ENCODE measurements at places on chromosomes 3 and 15.

GRCh38 chr15:91358405-91358804 lies 258.3 kb downstream of the SV2B start:
- no peak for DNase-seq

- no peak for DNase-seq
Measured at GRCh38 chr3:78863306-78864203, 904.2 kb downstream of the ROBO1 start.

GRCh38 chr3:194141415-194142155 lies 5.6 kb downstream of the HES1 start:
- peak; percentile 42 for DNase-seq

DNA sequence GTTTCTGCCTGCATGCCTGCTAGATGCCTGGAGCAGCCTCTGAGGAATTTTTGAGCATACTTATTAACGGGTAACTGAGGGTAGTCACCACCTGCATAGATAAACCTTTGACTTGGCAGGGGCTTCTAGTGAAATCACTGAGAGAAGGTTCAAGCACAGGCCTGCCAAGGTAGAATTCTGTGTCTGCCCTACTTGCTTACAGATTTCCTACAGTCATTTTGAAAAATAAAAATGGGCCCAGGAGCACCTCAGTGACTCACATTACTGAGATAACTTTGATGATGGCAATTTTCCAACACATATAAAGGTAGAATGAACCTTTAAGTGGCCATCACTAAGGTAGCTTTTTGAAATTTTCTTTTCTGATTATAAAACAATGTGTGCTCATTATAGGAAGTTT lies 10.8 kb downstream of the CRTAP start:
- no peak for DNase-seq

- DNase-seq = no peak
Measured at GRCh38 chr3:32321095-32321790, 70.4 kb upstream of the CMTM7 start.

- DNase-seq = peak; percentile 23
Measured at GRCh38 chr3:49171119-49171774, at the start of gene KLHDC8B. TSS of gene KLHDC8B (plus strand) at chr3:49171598. CDS start at chr3:49172770, 1,172 bp downstream.

GRCh38 chr3:163513149-163513657 lies 1565.1 kb downstream of the SI start:
- no peak for DNase-seq

- no peak for DNase-seq
Measured at GRCh38 chr15:95843241-95843910, 487.1 kb upstream of the NR2F2 start.

- DNase-seq = no peak
Measured at GRCh38 chr3:171758109-171758508, 52.2 kb downstream of the PLD1 start.

GRCh38 chr3:5194801-5195509 lies 7.4 kb downstream of the EDEM1 start:
- DNase-seq = no peak

- no peak for DNase-seq
Measured at GRCh38 chr15:67941648-67942310, 101.9 kb upstream of the RNU6-1 start.

- no peak for DNase-seq
Measured at GRCh38 chr15:88131937-88132336, 124.6 kb downstream of the NTRK3 start.

GRCh38 chr15:93247466-93248121 lies 158.6 kb upstream of the RGMA start:
- no peak for DNase-seq

DNA sequence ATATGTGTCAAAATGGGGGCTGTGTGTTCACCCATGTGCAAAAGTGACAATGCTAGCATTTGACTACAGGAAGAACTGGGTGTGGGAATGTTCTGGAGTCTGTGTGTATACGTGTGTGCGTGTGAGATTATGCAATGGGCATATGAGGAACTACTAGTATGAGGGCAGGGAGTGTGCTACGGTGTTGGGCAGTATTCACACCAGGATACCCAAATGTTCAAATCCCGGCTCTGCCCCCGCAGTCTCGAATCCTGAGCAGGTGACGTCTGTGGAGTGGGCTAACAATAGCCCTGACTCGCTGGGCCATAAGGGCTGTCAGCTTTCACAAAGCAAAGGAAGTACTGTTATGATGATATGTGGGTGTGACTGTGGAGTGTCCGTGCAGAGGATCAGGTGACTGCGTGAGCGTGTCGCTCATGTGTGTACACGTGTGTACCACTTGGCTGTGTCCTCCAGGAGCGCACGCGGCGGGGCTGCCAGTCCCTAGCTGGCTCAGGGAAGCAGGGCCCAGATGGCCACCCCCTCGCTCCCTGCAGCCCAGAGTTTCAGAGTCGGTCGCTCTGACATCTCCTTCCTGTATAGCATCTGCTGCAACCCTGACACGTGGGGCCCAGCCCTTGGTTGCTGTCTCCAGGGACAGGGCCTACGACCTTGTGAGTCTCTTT lies 27.2 kb downstream of the IQSEC1 start:
- DNase-seq = no peak

DNA sequence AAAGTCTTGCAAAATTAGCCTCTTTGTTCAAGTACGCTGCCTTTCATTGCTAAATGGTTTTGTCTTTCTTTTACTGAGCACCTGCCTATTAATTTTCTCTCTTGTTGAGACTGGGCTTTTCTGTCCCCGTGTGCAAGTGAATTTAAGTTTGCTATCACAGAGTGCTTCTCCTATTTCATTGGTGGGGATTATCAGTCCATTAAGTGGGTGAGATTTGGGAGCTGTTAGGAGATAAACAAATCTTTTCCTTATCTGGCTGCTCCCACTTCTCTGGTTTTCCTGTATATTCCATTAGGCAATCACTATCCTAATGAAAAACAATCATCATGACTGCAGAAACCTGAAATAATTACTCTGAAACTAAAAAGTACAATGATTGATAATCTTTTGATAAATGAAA lies 254.2 kb downstream of the NR1D2 start:
- DNase-seq = no peak

DNA sequence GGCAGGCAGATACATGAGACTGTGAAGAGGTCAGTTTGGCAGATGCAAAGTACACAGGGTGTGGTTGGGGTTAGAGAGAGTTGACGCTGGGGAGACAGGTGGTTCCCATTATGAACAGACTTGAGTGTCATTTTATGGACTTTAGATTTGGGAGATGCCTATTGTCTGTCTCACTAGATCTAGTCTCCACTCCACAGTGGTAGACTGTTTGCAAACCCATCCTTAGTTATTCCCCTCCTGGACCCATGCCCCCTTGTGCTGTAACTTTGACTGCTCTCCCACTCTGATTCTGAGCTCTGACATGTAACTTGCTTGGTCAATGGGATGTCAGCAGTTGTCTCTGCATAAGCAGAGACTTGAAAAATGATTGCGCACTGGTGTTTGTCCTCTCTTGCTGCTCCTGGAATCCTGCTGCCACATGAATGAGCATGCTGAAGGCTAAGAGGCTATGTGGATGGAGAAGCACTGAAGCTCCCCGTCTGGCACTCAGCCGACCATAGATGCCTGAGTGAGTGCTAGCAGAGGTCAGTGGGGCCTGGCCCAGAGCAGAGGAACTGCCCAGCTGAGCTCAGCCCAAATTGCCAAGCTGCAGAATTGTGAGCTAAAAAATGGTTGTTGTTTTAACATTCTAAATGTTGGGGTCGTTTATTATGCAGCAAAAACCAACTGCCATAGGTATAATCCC lies 88.2 kb downstream of the FAM43A start:
- no peak for DNase-seq

GRCh38 chr3:18402239-18402799 lies 22.8 kb downstream of the SATB1 start:
- no peak for DNase-seq

GRCh38 chr3:25169151-25169550 lies 258.9 kb upstream of the RARB start:
- no peak for DNase-seq

- DNase-seq = no peak
Measured at GRCh38 chr3:72510247-72510646, 338.0 kb downstream of the SHQ1 start.

DNA sequence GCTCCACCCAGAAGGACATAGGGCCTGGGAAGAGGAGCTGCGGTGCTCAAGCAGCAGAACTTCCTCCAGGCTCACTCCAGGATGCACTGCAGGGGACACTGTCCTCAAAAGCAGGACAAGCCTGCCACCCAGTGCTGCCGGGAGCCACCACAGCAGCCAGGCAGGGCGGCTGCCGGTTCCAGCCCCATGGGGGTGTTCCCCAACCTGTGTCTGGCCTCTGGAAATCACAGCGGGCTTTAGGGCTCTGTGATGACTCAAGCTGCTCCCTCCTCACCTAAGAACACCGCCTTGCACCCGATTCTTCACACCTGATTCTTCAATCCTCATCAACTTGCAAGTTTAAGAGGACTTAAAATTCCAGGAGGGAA lies 71.9 kb upstream of the SLC6A11 start:
- no peak for DNase-seq

DNA sequence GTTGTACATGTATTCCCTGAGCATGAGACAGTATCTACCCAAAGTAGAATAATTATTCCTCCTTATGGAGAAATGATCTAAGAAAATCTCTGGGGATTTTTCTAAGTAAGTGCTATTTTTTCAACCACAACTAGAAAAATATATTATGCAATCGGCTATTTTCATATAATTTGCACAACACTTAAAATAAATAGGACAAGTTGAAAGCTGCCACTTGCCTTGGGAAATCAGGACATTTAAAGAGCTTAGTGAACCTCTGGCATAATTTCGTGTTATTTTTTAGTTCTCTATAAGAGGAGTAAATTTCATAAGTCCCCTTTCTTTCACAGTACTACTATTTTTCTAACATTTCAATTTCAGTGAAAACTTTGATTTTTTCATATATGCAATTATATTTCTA lies 672.1 kb downstream of the OTOL1 start:
- no peak for DNase-seq

DNA sequence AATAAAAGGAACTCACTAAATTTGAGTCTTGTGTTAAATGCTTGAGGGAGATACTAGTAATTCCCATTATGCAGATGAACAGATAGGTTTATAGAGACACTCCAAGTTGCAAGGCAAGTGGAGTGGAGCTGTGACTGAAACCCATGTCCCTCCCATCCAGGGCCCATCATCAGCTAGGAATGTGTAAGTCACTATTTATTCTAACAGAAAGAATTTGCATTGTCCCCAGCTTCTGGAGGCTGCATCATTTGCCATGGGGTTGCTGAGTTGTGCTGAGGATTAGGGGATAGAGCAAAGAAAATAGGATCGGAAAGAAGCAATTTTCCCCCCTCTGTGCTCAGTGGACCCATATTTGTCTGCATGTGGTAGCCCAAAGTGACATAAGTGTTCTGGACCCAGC lies 197.4 kb upstream of the RGMA start:
- DNase-seq = no peak

GRCh38 chr3:136651581-136651980 lies 100.6 kb downstream of the STAG1 start:
- DNase-seq = no peak

- no peak for DNase-seq
Measured at GRCh38 chr3:51657234-51657633, 13.8 kb upstream of the TEX264 start.

GRCh38 chr3:158748237-158748828 lies 16.1 kb upstream of the RARRES1 start:
- DNase-seq = no peak

GRCh38 chr15:101499863-101500713 lies 10.6 kb upstream of the PCSK6 start:
- peak; percentile 33 for DNase-seq

DNA sequence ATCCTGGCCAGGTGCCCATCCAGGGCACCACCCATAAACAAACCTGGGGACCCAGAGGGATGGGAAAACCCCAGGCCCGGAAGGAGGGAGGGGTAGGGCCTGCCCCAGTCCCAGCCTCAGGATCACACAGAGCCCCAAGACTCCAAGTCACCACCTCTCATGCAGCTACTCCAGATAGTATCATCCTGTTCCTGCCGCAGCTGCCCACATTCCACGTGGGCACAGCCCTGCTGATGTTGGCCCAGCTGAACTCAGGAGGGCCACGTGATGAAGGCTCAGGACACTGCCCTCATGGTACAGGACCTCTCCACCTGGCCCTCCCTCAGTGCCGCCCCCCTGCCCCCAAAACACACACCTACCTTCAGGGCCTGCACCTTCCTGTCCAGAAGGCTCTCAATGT lies 69.5 kb downstream of the CACNA2D2 start:
- DNase-seq = no peak

Measured in nucleus accumbens (tissue), 56 donors.